DMS53 (cell line): ENCODE measurements at places on chromosomes 2 and 18.
A peak's percentile ranks its signal among the peaks of the same experiment; 100 is the strongest.

DNA sequence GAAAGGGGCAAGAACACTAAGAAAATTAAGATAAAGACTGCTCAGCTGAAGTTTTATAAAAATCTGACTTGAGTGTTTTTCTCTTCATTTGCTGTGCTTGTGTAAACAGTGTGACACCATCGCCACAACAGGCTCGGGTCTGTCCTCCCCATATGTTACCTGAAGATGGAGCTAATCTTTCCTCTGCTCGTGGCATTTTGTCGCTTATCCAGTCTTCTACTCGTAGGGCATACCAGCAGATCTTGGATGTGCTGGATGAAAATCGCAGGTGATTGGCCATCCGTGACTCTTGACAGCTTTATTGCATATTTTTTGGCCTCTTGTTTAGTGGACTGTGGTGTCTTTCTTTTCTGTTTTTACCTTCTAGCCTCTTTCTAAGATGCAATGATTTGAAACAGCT is 22.1 kb downstream of the MFF start:
- peak; percentile 29 for DNase-seq

- no peak for DNase-seq
Observed at GRCh38 chr2:147846412-147847081, 1.7 kb downstream of the ACVR2A start.

DNA sequence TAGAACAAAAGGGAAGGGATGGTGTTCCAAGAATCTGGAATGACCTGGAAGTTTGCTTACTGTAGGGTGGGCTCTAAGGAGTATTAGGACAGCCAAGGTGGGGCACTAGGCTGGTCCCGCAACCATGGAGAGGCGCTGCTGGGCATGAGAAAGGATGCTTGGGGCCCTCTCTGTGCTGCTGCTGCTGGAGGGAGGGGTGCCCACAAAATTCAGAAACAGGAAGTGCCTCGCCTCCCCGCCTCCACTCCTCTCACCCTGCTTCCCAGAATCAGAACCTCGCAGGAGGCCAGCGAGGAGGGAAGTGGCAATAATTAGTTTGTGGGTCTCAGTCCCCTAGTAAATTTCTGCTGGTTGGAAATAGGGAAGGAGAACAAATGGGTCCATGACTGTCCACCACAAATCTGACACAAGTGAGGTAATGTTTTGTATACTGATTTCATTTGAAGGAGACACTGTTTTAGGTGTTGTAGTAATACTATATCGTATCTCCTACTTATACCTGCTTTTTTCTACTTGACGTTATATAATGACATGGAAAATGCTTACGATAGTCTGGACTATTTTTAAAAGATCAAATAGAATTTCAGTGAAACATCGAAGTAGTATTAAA is 7.9 kb upstream of the PDCL3 start:
- DNase-seq: no peak

GRCh38 chr2:190235551-190236075 is 84.0 kb downstream of the HIBCH start:
- no peak for DNase-seq

DNA sequence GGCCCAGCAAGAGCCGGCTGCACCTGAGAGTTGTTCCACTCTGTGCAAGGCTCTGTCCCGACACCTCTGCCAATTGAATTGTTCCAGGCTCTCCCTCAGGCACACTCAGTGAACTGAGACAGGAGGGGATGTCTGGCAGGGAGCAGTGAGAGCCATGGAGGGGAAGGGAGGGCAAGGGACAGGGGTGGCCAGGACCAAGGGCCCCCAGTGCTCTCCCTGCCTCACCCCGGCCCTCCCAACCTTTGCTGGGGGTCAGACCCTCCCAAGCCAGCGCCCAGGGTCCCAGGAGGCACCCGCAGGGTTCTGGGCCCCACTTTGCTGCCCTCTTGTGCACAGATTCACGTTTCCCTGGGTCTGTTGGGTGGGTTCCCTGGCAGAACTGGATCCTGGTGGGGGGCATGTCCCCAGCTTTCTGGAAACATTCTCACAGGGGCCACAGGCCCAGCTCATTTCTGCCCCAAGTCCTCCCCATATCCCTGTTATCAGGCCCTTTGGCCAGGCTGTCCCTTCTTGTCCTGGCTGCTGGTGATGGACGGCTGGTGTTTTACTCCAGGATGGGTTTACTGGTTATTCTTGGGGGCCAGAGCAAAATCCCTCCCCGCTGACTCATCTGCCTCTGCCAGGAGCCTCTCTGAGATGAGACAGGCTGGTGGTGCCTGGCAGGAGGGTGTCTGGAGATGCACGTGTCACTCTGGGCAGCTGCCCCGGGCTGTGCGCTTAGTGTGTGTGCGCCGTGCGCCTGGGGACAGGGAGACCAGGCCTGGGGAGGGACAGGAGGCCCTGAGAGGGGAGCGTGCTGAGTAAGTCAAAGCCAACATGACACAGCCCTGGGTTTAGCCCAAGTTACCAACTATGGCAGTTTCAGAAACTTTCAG is 136.5 kb upstream of the CTDP1 start:
- no peak for DNase-seq

- DNase-seq: no peak
Observed at GRCh38 chr2:98191883-98192282, 104.9 kb downstream of the VWA3B start.

DNA sequence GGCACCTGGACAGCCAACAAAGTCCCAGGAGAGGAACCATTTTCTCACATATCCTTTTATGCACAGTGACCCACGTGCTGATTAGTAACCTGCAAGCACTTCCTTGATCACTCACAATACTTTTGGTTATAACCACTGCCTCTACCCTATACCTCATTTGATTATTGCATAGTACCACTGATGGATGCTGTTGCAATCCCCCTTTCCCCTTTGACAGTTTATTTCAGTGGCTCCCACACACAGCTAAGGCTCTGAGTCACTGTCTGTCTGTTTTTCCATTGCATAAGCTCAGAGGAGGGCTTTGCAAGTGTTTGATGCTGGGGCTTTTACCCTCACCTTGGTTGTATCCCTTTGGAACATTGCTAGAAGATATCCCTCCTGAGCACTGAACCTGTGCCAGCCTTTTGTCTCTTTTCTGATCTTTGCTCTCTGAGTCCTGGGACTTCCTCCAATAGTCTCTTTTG is 101.7 kb upstream of the RBBP8 start:
- DNase-seq: no peak

- no peak for DNase-seq
Observed at GRCh38 chr2:119378566-119378965, 11.8 kb downstream of the DBI start.

DNA sequence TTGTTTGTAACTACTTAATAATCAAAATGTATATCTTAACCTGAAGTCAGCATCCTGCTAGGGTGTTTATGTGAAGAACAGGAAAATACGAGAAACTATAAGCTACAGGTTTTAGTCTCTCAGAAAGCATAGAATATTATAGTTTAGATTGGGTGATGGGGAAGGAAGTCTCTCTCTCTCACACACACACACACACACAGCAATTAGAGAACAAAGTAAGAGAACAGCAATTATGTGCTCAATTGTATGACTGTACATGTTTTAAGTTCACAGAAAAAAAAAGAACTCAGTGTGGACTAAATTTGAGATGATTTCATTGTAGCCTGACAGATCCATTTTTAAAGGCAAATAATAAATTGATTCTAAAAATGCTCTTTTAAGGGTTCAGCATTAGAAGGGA is 94.3 kb upstream of the ZNF516 start:
- DNase-seq: no peak

- DNase-seq: no peak
Observed at GRCh38 chr2:37604716-37605115, 66.7 kb downstream of the CDC42EP3 start.

DNA sequence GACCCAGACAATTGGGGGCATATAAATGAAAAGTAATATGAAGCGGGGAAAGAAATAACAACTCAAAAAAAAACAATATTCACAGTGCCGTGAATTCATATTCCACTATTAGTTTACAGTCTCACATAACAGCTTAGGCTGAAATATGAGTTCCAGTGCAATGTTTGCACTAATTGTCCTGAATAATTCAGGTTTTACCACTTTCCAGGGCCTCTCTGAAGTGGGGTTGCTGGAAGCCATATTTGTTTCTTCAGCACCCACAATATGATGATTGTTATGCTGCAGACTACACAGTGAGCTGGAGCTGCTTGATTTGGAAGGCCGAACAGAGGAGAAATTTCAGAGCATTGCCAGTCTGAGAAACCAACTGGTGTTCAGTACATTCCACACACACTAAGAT is 894.5 kb upstream of the ACVR2A start:
- peak; percentile 5 for DNase-seq

- DNase-seq: no peak
Observed at GRCh38 chr18:50877545-50878265, 1.2 kb upstream of the ME2 start.

GRCh38 chr18:37712776-37713175 is 147.2 kb upstream of the CELF4 start:
- peak; percentile 8 for DNase-seq

DNA sequence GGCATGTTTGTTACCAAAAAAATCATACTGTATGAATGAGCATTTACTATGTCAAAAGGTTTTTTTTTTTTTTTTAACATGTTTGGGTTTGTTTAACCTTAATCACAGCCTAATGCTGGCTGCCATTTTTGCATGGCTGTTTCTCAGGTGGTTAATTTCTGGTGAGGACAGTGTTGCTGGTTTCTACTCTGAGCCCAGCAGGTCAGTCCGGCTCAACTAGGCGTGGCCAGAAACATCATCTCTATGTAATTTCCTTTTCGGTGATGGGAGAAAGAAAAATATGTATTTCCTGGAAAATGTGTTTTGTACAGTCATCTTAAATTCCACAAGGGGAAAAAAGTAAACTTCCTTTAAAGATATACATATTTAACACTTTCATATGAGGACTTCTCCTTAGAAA is 24.9 kb upstream of the BZW1 start:
- peak; percentile 88 for DNase-seq

DNA sequence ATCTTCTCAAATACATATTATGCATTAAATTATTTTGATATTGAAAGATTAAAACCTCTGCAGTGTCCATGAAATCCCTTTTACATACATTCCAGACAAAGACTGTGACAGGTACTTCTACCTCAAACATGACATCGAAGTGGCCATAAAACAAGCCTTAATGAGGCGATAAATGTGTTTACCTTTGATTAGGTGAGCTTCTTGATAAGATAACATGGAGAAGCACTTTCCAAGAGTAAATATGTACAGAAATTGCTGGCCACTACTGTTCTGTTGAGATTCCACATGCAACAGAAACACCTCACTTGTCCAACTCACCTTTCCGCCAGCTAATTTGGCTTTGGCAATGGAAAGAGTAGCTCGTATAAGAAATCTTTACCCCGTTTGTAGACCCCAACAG is 55.2 kb downstream of the ZEB2 start:
- no peak for DNase-seq

DNA sequence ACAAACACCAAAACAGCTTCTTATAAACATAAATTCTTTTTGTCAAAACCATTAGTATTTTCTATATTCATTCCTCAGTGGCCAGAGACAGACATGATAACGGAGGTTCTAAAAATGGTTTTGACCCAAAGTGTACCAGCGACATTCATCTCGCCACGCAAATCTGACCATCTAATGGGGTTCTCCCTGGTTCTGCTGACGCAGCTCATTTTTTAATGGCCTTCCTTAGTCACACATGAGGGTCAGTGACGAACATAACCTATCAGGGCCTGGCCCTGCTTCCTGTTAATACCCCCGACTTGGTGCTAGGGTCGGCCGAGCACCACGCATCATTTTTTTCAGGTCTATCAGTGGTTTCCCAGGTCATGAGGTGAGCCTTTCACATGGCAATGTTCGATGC is 45.9 kb upstream of the ARL4C start:
- no peak for DNase-seq

DNA sequence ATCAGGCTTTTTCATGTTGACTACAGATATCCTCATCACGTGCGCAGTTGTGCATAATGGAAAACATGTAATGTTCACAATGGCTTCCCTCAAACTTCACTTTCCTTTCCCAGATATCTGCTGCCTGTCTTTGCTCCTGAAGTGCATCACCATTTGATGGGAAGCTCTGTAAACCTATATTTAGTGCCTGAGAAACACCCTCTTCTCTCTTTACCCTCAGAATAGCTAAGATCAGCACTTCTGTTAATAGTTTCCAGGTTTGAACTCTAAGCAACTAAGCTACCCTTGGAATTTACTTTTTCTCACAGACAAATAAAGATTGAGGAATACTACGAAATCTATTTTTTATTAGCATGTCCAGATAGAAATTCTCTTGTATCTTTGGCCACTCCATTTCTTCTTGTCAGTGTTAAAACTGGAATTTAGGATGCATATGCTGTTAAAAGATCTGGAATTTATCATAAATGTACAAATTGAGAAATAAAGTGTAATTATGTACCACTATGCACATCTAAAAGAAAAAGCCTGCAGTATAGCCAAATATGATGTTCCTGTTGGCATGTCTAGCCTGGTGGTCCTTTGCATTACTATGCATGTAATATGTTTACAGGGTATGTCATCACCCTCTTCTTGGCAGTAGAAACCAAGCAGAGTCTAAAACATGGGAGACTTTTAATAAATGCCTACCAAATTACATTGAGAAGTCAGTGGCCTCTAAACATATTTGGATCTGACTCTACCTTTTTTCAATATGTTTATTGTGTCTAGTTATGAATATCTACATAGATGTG is 278.7 kb downstream of the FIGN start:
- DNase-seq: no peak

GRCh38 chr2:234630801-234631261 is 133.9 kb upstream of the ARL4C start:
- DNase-seq: no peak

GRCh38 chr18:12296457-12296856 is 11.6 kb upstream of the TUBB6 start:
- DNase-seq: no peak

DNA sequence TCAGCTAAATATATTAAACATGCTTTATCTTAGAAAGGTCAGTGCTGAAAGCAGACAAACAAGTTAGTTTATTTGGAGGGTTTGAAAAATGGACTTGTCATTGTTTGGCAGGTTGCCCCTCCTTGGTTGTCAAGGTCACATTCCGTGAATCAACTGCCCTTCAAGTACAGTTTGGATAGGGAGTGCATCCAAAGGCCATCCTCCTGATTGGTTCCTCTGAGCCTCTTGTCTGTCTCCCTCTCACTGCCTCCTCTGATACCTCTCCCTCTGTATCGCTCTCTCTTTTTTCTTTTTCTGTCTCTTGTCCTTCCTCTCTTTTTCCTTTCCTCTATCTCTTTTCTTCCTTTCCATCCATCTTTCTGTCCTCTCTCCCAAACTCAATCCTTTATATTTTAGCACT is 5.4 kb downstream of the ITGAV start:
- no peak for DNase-seq

DNA sequence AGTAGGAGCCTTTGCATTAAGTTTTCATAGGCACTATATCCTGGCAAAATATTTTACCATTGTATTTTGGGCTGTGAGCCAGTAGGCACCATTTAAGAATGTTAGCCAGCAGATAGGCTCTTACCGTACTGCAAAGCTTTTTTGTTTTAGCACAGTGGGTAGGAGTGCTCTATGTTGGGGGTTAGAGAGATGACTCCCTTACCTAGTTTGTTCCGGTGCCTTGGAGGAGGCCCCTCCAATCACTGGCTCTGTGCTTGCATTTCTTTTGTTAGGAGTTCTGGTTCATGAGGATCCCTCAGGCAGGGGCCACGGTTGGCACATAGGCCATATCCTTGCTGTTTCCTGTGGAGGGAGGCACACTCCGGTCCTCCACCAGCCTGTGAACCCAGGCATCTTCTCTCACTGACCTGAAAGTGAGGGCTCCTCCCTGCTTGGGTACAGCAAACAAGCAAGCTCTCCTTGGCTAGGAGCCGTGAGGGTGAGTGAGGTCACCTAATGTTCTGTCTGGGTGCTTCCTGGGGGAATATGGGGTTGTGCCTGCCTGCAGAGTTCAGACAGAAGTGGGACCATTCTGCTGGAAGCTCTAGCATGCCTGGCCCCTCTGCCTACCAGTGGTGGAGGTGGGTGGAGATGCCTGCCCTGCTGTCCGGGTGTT is 29.8 kb downstream of the LTBP1 start:
- no peak for DNase-seq
